Stimulated activated CD4-positive, alpha-beta T cell treated with anti-CD3 and anti-CD28 coated beads, TNF-alpha, amount 100 ng/mL, for 24 hours (primary cell): ENCODE measurements at places on chromosomes 12 and 14.

- no peak for DNase-seq
Measured at GRCh38 chr14:82047777-82048470, 514.3 kb upstream of the SEL1L start.

- no peak for DNase-seq
Measured at GRCh38 chr12:13562915-13563742, 366.6 kb downstream of the EMP1 start.

GRCh38 chr12:68508576-68508975 is 102.1 kb upstream of the RAP1B start:
- no peak for DNase-seq

DNA sequence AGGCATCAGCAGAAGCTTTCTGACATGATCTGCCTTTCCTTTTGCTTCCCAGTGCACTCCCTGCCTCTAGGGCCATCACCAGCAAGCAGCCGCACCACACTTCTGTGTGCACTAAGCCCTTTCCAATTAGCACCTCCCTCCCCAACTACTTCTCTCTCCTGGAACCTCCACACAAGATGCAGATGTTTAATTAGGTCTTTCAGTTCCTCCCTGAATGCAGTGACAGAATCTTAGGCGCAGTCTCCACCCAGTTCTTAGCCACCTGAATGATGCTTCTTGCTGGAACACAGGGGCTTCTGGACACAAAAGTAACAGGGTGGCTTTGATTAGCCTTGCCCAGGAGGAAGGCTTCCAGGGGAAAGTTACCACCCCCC is 32.9 kb downstream of the NIN start:
- DNase-seq: no peak

GRCh38 chr12:64178122-64178521 is 44.0 kb downstream of the KICS2 start:
- DNase-seq: no peak

DNA sequence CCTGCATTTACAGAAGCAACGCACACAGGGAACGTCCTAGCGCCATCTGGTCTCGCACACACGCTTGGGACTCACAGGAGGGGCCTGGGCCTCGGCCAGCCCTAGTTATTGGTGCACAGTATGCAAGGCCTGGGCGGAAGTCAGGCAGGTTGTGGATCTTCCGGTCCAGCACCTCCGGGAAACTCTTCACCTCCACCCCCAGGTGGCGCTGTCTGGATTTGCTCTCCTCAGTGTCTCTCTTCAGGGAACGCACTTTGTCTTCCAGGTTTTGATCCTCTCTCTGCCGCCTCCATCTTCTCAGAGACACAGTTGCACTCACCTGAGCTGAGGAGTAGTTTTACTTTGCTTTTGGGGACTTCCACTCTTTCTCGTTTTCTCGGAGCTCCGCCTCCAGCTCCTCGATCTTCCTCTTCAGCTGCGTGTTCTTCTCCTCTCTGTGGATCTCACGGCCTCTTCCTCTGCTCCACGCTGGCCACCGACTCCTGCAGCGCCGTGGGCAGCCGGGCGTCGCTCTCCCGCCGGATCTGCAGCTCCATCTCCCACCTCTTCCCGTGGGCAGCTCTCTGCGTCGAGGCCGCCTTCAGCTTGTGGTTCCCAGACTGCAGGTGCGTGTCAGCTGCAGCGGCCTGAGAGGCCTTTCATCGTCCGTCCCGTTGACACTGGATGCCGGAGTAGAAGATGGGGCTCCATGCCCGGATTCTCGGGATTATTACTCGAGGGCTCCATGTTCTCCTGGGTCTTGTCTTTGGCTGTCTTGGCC is 933.8 kb downstream of the TMEM121 start:
- peak; percentile 57 for DNase-seq

GRCh38 chr14:45068396-45068795 is 15.5 kb upstream of the PRPF39 start:
- DNase-seq: no peak

DNA sequence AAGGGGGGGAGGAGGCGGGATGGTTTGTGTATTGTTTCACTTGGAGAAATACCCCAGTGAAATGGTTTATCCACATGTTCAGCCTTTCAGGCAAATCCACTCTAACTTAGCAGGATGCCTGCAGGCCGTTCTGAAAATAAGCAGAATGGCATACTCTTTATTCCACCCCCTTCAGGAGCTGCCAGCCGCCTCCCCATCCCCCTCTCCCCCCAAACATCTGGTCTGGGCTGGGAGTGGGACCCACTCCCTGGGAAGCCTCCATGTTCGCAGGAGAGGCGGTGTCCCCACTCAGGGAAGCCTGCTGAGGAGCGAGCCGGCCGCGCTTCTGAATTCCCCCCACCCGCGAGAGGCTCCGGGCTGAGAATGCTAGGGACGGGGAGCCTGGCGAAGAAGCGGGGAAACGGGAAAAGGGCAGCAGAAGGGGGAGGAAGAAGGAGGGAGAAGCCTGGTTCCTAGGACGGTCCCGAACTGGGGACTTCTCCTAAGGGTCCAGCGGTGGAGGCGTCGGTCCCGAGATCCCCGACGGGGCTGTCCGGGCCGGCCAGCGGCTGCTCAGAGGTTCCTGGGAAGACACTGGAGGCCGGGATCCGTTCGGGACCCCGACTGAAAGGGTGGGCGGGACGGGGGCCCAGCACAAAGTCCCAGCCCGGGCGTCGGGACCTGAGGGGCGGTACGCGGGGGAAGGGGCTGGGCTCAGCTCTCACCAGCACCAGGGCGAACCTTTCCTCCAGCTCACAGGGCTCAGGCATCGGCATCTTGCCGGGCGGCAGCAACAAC is 666 bp downstream of the FMNL3 start:
- DNase-seq: peak; percentile 7

GRCh38 chr14:68822926-68823325 is 30.1 kb upstream of the ZFP36L1 start:
- DNase-seq: no peak

DNA sequence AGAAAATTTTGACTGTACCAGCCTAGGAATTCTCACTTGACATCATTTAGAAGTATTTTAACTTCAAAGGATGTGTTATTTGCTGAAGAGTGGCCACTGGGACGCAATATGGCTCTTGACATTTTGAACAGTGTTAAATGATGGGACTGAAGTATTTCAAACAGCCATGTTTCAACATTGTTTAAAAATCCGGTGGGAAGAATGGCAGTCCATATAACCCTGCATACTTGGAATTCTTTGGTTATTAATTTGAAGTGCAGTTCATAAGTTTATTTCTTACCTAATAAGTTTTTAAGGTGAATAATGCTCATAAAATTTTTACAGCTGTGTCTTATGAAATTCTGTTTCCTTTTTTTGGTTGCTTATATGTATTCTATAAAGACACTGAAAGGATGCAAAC is 8.3 kb downstream of the TMTC2 start:
- no peak for DNase-seq

DNA sequence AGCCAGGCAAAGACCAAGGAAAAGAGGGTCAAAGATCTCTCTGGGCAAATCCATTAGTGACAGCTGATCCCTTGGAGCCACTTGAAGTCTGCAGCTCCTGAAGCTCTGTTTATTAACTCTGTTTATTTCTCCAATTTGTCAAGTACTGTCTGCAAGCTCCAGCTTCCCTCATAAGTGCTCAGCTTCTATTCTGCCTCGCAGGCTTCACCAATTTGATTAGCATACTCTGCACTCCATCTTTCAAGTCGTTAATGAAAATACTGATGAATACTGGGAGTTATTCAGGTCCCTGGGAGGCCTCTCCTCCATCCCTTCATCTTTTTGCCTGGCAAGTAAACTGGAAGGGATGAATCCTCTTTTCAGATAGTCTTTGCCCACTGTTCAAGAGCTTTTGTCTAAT is 54.3 kb downstream of the TTC9 start:
- no peak for DNase-seq

DNA sequence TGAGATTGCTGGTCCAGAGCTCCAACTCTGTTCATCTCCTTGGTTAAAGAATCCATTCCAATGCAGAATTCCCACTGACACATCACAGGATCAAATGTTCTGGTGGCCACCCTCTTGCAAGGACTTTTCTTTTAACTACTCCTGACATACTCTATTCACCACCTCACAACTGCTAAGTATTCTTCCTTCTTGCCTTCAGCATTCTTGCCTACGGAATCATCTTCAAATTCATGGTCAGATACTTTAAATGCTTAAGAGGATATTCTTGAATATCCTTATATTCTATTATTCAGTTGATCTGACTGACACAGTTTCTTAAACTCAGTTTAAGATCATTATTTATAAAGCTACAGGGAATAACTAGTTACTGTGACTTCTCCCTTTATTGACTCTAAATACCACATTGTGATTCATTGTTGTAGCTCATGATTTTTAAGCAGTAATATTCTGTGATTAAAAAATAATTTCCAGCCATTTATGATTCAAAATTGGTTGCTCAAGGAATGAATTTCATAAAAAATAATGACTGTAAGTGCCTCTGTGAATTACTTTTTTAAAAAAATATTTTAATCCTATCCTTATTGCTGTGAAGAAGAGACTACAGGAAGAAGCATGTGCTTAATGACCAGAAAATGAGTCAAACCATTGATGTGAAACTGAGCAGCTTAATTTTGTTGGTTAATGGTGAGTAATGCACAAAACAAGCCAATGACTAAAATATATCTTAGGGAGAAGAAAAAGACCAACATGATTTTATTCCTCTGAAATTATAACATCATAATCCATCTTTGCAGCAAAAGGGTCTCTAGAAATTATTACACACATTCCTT is 207.1 kb downstream of the PIK3C2G start:
- DNase-seq: no peak

DNA sequence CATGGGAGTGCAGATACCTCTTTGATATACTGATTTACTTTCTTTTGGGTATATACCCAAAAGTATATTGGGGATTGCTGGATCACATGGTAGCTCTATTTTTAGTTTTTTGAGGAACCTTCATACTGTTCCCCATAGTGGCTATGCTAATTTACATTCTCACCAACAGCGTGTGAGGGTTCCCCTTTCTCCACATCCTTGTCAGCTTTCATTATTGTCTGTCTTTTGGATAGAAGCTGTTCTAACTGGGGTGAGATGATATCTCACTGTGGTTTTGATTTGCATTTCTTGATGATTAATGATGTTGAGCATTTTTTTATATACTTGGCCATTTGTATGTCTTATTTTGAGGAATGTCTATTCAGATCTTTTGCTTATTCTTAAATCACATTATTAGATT is 44.1 kb upstream of the JDP2 start:
- no peak for DNase-seq

GRCh38 chr14:94768521-94769390 is 1.2 kb downstream of the GSC start:
- peak; percentile 8 for DNase-seq

GRCh38 chr12:109716092-109716479 is 2.5 kb downstream of the FAM222A start:
- no peak for DNase-seq

- DNase-seq: no peak
Measured at GRCh38 chr12:30980955-30981662, 54.6 kb downstream of the TSPAN11 start.

DNA sequence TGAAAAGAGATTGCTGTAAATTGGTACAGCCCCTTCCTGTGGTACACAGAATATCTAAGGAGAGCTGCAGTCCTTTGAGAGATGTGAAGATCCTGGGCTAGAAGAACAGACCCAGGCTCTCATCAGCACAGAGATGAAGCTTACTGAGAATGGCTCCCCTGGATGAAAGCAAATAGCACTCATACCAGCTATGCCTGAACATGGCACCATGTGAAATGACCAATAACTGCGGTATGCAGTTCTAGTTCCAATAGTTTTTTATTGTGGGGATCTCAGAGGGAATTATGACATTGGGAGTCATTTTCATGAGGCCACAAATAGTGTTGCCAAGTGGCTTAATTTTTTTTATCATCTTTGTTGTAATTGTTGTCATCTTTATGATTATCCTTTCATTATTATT is 15.4 kb upstream of the TRHDE start:
- DNase-seq: no peak

GRCh38 chr12:2299206-2299605 is 246.4 kb downstream of the CACNA1C start:
- no peak for DNase-seq
